ENCODE measurements at places on chromosomes 12 and 14. TPM values are rescaled to one million over a fixed set of nuclear protein-coding genes. Genes with fewer than 3 reads are reported as not detected.

DNA sequence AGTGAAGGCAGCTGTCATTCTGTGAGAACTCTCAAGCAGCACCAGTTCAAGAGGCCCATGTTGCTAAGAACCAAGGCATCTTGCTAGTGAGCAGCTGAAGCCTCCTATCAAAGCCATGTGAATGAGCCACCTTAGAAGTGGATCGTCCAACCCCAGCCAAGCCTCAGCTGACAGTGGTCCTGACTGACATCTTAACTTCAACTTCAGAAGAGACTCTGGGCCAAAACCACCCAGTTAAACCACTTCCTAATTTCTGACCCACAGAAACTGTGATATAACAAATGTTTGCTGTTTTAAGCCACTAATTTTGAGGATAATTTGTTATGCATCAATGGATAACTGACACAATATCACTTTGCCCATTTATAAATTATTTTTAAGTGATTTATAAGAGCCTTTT lies 256.0 kb downstream of the RPAP3 start:
- no peak for DNase-seq

- DNase-seq: no peak
Observed at GRCh38 chr12:124282287-124282686, 12.6 kb upstream of the RFLNA start.

The EFS gene
- total RNA-seq: 65.3 TPM

The TEX22 gene
- not detected for total RNA-seq

The C1QL4 gene
- 1.2 TPM for total RNA-seq

DNA sequence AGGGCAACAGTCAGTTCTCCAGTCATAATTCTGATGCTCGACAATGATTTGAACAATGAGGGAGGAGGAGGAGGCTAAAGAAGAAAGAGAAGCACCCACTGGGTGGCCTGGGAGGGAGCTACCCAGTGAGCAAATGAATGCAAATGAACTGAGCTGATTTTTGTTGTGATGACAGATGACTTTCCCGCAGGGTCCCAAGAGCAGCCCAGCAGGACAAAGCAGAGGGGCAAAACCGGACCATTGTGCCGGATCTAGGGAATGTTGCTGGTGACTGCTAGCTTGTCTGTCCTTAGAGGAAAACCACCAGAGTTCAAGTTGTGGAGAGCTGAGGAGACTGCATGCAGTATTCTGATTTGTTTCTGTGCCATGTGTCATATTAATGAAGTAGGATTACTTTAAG lies 162.8 kb downstream of the MON2 start:
- no peak for DNase-seq

- DNase-seq: peak; percentile 34
Observed at GRCh38 chr14:64956697-64957406, 14.3 kb upstream of the GPX2 start.

All from suprapubic skin (tissue), 4 donors.